ENCODE measurements at places on chromosomes 11 and 22.
A peak's percentile ranks its signal among the peaks of the same experiment; 100 is the strongest.

DNA sequence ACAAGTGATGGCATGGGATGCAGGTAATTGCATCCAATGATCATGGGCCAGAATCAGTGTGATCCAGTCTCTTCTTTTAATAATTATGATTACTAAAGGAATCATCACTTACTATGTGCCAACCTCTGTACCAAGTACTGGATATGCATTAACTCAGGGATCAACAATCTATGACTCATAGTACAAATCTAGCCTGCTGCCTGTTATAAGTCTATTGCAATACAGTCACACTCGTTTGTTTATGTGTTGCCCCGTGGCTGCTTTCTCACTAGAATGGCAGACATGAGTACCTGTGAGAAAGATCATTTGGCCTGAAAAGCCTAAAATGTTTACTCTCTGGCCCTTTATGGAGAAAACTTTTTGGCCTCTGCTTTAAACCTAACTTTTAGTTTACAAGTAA, 45.0 kb downstream of the OR6Q1 start:
- peak; percentile 35 for DNase-seq

DNA sequence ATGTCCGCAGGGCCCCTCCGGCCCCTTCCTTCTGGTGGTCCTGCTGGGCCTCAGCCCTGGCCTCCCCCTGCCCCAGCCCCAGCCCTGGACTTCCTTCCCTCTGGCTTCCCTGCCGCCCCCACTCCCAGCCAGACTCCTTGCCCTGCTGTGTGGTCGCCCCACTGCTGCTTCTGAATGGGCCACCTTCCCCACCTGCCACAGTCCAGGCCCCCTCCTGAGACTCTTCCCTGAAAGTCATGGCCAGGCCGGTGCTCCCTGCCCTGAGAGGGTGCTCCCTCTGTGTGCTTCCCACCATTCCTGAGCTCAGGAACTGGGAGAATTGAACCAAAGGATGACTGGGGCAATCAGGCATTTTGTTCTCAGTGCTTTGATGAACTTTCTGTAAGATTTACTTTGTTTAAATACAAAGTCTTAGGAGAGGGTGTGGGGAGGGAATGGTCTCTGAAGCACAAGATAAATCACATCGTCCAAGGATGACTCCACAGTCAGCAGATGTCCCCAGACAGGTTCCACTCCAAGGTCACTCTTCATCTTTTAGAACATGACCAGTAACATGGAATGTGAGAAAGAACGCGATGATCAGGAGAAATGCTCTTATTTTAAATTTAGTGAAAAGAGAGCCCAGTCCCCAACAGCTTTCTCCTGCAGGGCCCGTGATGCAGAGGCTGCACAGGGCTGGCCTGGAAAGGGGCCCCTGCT, 774 bp downstream of the APOBEC3D start:
- no peak for DNase-seq

DNA sequence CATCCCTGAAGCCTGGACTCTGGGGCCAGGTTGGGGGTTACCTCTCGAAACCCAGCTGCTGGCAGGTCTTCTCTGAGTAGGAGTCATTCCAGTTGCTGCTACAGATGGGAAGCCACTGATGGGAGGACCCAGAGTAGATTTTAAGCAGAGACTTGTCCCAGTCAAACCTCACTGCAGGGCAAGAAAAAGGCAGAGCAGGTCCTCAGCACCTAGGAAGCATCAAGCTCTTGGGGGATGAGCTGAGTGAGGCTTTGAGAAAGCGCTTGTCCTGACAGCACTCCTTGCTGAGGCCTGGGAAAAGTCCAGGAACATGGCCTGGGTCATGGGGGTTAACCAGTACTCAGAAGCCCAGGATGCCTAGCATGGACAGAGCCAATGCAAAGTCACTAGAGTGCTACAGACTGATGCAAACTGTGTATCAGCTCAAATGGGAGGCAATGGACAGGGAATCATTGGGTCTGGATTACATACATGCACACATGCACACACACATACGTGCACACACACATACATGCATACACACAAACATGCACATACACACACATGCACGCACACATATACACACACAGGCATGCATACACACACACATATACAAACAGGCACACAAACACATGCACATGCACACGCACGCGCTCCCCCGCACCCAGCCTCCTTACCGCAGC, 15.3 kb downstream of the TMPRSS13 start:
- DNase-seq = no peak

DNA sequence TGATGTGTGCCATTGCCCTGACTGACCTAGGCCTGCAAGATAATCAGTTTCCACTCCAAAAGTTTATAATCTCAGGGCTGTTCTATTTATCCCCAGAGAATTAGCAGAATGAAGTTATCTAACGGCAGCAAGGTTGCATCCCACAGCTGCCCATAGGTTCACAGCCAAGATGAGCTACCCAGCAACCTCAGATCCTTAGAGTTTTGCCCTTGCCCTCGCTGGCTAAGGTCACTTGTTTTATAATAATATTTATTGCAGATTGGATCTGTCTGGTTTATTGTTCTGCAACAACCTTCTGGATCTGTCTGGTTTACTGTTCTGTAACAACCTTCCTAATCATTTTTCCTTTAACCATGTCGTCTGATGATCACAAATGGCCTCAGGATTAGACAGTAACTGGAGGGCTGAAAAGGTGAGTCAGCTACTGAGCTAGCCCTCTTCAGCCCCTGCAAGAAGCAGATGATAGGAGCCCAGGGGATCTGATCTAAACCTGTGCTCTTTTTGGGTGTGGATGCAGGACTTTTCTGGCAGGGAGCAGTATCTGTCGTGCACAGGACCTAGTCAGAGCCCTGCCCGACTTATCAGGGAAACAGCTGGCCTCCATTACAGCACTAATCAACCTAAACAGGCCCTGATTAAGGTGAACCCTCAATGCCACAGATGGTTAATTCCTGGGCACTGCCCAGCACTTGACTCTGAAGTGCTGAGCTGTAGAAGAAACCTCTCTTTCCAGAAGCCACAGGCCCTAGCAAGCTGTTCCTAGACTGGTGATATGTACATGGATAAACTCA, 642.9 kb upstream of the KIRREL3 start:
- no peak for DNase-seq

GRCh38 chr11:86256608-86257007, 12.1 kb downstream of the EED start:
- no peak for DNase-seq

- no peak for DNase-seq
These were observed 976 bp downstream of the DEPDC7 start for GRCh38 chr11:33016654-33017053.

DNA sequence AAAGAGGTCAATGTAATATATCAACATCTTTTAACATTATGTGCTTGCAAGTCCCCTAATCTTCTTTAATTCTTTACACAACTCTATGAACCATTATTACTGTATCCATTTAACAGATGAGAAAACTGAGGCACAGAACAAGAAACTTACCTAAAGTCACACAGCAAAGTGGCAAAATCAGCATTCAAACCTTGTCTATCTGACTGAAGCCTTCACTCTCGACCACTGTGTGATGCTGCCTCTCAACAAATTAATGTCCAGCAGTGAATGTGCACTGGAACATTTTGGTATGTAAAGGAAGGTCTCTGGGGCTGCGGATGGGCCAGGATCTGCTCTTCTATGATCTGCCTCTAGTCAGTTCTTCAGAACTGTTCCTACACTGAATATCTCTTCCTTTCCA, 42.1 kb downstream of the PRCP start:
- DNase-seq = no peak

DNA sequence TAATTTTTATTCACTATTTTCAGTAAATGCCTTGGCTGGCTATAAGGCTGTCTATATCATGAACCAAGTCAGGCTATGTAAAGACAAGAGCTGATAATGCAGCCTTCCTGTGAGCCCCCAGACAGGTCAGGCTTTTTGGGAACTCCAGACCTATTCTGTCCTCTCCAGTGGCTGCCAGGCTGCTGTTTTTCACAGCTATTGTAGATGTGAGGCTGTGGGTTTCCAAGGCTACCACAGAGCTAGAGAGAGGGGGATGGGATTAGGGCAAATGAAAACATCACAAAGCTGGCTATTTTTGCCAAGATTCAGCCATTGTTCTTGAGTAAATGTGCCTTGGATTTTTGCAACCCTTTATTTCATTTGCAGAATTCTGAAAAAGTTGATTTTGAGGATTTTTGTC, 55.7 kb upstream of the SORL1-AS1 start:
- no peak for DNase-seq

DNA sequence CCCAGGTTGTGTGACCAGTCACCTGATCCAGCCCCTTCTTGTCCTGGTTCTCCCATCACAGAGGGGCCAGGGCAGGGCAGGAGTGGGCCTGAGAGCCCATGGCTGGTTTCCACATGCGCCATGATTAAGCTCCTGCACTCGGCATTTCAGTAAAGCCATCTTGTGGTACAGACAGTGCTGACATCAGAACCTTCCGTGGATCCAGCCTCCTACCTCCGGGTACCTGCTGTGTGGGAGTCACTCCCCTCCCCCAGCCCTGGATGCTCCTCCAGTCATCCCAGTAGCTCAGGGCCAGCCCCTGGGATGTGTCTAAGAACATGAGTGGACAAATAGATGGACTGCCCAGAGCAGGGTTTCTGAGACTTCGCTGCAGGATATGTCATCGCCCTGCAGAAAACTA, 22.1 kb upstream of the MGAT3 start:
- DNase-seq = no peak

GRCh38 chr11:116509551-116509950, 263.2 kb downstream of the BUD13 start:
- no peak for DNase-seq

GRCh38 chr11:9748361-9748970, 84.6 kb downstream of the SWAP70 start:
- DNase-seq = peak; percentile 81

GRCh38 chr11:78533399-78533798, 41.3 kb downstream of the NARS2 start:
- DNase-seq = no peak

- DNase-seq = no peak
These were observed 14.5 kb downstream of the SAA1 start for GRCh38 chr11:18280438-18281045.

GRCh38 chr11:115188188-115188897, 315.9 kb downstream of the CADM1 start:
- DNase-seq = no peak

- no peak for DNase-seq
These were observed 318.7 kb downstream of the TTC28 start for GRCh38 chr22:28360939-28361338.

GRCh38 chr22:47155131-47155885, 392.9 kb downstream of the TBC1D22A start:
- no peak for DNase-seq

DNA sequence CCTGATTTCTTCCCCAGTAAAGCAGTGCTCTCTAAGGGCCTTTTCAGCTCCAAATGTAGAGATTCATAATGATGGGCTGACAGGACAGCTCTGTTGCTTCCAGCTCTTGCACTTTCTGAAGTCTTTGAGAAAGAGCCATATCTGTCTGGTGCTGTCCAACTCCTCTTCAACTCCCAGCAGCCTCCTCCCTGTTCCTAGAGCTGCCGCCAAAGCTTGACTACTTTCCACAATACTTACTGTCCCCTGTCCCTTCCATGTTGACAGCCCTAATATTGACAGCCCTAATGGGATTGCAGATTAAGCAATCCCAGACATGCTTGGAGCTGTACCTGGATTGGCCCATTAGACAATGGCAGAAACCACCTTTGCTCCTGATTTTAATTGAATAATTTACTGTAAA, 29.6 kb downstream of the INSC start:
- no peak for DNase-seq

- no peak for DNase-seq
These were observed 1.6 kb downstream of the TCP11L1 start for GRCh38 chr11:33040862-33041453.

GRCh38 chr22:41991111-41991510, 7.5 kb upstream of the WBP2NL start:
- DNase-seq = no peak

DNA sequence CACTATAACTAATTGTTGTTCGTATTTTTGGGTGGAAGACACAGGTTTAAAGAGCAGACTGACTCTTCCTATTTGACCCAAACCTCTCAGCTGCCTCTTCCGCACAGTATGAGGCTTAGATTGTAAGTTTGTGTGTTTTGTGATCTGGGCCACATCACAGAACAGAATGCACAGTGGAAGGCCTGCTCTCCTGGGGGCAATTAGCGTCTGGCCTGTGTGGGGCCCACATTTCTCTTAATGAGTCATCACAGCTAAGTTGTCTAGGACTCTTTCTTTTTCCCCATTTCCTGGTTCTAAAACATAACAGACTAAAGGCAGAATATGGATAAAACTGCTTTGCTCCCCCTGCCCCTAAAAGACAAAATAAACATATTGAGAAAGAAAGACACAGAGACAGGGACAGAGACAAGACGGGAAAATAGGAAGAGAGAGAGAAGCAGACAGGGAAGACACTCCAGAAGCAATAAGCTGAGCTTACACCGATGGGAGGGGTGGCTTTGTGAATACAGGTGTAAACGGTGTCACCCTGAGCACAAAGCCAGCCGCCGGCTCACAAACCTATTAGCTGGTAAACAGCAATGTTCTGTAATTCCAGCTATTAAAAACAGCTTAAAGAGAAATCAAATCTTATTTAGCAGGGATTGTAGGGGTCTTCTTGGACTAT, 127.4 kb upstream of the OPCML start:
- DNase-seq = no peak

- peak; percentile 32 for DNase-seq
These were observed 85.9 kb upstream of the PPARA start for GRCh38 chr22:46064228-46064965.

GRCh38 chr11:15123849-15124248, 9.1 kb downstream of the INSC start:
- DNase-seq = peak; percentile 78

- DNase-seq = no peak
These were observed 11.3 kb downstream of the CKAP5 start for GRCh38 chr11:46834821-46835220.

GRCh38 chr22:25130462-25130861, 69.2 kb upstream of the CRYBB3 start:
- DNase-seq = no peak

GRCh38 chr11:122439866-122440810, 215.4 kb upstream of the UBASH3B start:
- peak; percentile 62 for DNase-seq

DNA sequence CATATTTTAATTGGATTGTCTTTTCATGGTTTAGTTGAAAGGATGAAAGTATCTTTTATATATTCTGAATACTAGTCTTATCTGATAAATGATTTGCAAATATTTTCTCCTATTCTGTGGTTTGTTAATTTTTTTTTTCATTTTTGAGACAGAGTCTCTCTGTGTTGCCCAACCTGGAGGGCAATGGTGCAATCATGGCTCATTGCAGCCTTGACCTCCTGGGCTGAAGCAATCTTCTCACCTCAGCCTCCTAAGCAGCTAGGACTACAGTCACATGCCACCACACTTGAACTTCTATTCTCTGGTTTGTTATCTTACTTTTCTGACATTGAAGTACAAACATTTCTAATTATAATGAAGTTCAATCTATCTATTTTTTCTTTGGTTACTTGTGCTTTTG, 30.0 kb upstream of the FAR1 start:
- DNase-seq = no peak

- peak; percentile 72 for DNase-seq
These were observed 50.7 kb downstream of the TP53I11 start for GRCh38 chr11:44899959-44900358.

GRCh38 chr22:49738006-49738405, 89.7 kb downstream of the BRD1 start:
- DNase-seq = no peak

All from AG08396 (cell line).